Iris pigment epithelial cell (primary cell): ENCODE measurements at places on chromosomes 7 and 10.

DNA sequence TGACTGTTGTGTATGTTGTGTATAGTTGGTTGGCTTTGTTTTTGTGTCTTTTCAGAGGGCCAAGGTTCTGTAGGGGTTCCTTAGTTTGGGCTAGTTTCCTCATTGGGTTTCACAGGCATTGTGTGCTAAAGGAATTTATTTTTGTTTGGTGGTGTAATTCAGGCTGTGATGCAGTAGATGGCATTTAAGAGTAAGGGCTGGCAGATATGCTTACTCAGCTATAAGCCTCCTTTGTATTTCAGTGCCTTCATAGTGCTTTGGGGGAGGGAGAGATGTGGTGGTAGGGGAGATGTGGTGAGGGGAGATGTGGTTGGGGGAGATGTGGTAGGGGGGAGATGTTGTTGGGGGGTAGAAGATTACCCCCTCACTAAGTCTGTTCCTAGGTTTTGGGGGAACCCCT lies 91.7 kb downstream of the SLC25A40 start:
- peak; percentile 21 for DNase-seq

DNA sequence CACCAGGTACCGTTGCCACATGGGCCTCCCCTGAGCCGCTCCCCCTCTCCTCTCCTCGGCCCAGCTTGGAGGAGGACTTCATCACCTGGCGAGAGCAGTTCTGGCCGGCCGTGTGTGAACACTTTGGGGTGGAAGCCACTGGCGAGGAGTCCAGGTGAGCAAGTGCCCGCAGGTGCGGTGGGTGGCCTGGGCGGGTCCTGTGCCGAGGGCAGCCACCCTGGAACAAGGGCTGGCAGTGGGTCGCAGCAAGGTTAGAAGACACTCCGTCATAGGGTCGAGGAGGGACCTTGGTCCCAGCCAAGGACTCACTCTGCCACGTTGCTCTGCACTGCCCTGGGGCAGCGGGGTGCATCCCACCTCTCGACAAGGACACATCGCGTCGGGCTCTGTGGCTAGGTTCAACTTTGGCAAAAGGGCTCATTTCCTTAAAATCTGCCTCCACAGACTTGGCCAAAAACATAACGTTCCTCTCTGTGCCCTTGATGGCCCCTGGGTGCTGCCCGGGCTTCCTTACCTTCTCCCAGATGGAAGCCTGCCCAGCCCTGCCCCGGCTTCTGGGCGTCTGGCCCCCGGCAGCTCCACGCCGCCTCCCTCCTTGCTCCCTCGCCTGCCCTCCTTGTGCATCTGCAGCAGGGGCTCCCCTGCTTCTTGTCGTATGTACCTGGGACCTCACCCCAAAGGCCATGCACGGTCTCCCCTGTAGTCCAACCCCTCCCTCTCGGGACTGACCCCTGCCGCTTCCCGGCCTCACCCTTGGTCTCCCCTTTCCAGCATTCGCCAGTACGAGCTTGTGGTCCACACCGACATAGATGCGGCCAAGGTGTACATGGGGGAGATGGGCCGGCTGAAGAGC lies 12.7 kb downstream of the TMEM120A start:
- DNase-seq: no peak

DNA sequence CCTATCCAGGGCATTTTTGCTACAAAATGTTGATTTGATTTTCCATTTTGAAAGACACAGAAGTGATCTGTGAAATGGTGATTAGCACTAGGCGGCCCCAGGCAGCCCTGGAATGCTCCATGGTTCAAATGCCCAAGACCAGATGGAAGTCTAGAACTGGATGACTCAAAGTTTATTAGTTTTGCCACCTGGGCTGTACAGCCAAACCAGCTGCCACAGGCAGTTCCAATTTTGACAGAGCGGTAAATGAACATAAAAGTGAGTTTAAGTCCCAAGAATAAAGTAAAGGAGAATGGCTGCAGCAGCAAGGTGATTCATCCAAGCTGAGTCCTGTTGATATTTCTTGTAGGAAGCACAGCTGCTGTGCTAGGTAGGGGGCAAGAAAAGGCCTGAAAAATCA lies 180.5 kb downstream of the SUGCT start:
- no peak for DNase-seq

- peak; percentile 26 for DNase-seq
Measured at GRCh38 chr10:48444266-48444665, 137.8 kb downstream of the MAPK8 start.

DNA sequence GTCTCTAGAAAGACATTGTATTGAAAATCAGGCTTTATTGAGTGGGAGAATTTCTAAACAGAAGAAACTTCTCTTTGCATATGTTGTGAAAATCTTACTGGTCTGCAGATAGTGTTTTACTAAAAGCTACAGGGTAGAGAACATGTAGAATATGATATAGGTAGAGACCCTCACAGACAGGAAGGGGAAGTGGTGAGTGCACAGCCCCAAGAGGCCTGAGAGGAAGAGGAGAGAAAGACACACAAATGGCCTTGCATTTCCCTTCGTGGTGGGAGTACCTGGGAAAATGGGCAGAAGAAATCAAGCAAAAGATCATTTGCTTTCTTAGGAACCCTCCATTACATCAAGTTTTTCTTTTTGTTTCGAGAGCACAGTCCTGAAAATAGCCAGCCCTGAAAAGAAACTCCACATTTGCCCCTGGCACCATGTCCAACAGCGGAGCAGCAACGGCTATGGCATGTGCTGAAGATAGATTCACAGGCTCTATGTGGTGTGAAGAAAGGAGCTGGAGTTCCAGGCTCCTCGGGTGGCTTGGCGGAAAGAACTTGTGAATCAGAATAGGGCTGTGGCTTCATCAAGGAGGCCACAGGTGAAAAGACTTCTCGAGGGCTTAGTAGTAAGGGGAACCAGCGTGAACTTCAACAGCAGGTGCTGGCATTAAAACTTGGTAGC lies 143.5 kb downstream of the CALCR start:
- no peak for DNase-seq

DNA sequence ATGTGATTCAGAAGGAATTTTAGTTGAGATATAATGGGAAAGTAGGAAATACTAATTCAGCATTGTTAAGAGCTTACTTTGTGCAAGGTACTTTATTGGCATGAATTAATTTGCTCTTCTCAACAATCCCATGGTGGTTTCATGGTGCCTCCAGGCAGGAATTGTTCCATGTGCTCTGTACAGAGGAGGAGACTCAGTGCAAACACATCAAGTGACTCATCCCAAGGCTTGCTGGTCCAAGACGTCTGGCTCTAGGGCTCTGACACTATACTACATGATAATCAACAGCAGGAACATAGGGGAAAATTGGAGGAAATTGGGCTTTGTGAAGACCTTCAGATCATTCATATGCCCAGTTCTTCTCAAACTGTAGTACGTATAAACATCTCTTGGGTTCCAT lies 66.5 kb upstream of the PRKG1 start:
- peak; percentile 49 for DNase-seq

DNA sequence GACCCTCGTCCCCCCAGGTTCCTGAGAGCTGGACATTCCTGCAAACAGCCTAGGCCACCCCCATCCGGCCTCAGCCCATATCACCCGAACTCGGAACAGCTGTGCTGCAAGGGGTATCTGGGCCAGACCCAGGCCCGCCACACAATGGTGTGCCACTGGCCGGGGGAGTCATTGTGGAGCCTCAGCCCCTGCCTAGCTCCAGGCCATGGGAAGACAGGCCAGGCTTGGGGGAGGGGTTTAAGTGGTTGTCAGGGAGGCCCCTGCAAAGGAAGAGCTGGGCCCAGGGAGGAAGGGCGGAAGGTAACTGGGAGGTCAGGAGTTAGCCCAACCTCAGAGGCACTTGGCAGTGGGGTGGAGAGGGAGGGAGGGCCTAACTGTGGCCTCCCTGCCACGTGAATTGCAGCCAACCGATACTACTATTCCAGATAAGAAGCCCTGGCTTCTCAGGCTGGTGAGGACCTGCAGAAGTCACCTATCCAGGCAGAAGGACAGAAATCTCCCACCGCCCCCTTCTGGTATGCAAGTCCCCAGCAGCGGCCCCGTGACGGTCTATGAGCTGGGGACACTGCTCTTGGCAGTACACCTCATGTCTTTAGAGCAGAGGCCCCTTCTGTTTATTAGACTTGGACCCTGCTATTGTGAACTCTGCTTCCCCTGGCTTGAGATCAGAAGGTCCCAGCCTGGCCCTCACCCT lies 26.8 kb downstream of the VSIR start:
- DNase-seq: peak; percentile 18

GRCh38 chr10:124640538-124641231 lies 103.5 kb downstream of the FAM53B start:
- DNase-seq: no peak

DNA sequence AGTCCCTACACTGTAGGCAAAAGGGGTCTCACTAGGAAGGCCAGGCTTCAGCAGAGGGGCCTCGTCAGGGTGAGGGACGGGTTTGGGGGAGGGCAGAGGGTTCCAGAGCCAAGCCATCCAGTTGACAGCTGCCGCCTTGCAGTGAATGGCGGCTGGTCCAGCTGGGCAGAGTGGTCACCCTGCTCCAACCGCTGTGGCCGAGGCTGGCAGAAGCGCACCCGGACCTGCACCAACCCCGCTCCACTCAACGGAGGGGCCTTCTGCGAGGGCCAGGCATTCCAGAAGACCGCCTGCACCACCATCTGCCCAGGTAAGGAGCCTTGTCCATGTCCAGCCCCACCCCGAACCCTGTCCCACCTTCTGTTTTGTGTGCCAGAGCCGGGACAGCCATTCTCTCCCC lies 31.6 kb upstream of the SLC29A3 start:
- DNase-seq: no peak

DNA sequence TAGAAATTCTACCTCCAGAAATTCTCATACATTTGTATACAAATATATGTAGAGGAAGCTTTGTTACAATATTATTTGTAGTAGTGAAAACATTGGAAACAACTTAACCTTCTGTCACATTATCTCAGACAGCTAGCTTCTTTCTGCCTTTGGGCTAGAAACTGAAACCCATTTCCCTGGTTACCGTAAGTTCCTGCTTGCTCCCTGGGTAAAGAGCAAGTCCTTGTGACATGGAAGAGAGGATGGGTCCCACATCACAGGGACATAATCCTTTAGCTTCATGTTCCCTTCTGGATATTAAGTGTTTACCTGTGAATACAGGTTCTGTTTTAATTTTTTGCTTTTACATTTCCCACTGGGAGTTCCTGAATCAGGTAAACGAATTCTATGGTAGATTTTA lies 41.8 kb downstream of the KLHDC10 start:
- DNase-seq: no peak
